ENCODE measurements at places on chromosomes 4 and X.

DNA sequence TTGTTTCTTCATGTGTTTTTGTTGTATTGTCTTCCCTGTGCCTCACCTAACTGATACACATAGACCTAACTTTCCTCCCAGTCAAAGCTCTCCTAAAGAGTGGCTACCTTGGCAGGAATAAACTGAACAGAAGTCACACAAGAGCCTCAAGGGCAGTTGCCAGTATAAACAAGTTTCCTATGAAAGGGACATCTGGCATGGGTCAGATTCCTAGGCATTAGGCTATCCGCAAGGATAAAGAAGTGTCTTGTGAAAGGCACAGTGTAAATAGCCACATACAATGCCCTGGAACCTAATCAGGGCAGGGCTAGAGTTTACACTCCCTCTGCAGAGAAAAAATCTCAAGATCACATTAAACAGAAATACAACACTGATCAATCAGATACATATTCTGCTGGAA, 220.8 kb downstream of the SPANXN3 start:
- peak; percentile 66 for DNase-seq

DNA sequence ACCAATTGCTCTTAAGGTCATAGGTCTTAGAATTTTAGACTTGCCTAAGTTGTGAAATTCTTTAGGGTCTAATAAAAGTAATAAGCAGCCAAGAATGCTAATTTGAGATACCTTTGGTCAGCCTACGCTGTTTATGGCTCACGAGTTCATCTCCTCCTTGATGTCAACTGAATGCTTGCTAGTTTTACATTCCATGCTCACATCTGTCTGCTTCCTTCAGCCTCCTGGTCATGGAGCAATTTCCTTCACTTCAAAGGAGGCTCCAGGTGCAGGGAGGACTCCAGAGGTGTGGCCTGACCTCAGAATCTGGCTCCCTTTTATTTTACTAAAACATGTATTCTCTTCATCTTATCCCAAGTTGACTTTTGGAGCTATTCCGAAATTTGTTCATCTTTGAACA, 23.3 kb upstream of the LNX1 start:
- peak; percentile 25 for DNase-seq

- DNase-seq, result peak; percentile 9
Measured at GRCh38 chr4:23235628-23236390, 543.1 kb downstream of the GBA3 start.

- DNase-seq, result no peak
Measured at GRCh38 chr4:156718226-156718625, 253.4 kb downstream of the PDGFC start.

DNA sequence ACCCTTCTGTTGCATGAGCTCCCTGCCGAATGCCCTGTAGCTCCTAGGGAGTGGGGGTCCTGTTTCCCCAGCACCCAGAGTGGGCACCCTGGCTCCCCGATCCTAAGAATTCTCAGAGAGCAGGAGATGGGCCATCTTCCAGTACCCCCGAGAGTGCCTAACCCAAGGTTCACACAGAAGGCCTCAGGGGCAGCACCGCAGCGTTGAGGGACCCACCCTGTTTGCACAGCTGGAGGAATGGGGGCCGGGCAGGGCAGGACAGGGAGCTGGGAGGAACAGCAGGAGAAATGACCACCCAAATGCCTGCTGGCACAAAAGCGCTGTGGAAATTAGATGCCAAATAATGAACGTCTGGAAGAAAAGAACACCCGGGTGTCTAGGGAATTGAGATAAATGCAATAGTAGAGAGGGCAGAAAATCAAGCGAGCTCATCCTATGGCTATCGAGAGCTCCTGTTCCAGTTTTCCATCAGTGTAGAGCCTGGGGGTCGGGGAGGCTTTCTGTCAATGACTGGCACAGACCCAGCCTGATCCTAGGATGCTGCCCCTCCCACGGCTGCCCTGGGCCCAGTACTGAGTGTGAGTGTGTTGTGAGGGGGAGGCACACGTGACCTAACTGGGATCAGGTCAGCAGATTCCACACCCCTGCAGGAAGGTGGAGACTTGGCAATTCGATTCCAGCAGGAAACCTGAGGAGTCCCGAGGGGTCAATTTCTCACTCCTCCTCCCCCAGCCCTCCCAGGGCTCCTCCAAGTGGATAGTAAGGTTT, 25.7 kb downstream of the SEPTIN6 start:
- no peak for DNase-seq

DNA sequence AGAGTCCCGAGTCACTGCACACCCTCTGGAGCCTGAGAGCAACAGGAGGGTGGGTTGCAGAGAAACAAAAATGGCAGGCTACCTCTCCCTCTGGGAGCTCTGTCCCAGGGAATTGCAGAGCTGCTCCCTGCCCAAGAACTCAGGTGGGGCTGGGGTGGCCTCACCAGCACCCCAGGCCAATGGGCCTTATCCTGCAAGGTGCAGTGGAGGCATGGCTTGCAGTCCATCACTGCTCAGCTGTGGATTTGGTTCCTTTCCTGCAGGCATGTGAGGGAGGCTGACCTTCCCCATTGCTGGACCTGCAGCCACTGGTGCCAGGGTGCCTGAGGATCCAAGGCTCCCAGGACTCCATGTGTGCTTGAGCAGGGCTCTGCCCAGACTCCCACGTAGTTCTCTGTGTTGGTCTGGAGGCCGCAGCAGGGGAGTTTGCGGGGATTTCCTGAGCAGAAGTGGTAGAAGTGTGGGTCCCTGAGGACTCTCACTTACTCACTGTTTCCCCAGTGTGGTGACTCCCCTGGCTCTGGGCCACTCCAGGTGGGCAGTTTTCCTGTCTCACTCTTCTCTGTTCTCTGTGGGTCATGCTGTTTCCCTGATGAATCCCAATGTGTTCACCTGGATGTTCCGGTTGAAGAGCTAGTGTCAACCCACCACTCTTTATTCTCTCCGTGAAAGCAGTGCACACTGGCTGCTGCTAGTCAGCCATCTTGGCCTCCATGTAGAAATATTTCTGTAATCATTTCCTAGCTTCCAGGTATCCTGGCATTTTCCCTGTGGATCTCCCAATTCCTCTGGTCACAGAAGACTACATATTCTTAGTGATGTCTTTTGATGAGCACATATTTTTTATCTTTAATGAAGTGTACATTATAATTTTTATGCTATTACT, 82.3 kb downstream of the ARHGAP24 start:
- no peak for DNase-seq

- DNase-seq, result peak; percentile 75
Measured at GRCh38 chrX:88940904-88941303, 193.9 kb downstream of the CPXCR1 start.

DNA sequence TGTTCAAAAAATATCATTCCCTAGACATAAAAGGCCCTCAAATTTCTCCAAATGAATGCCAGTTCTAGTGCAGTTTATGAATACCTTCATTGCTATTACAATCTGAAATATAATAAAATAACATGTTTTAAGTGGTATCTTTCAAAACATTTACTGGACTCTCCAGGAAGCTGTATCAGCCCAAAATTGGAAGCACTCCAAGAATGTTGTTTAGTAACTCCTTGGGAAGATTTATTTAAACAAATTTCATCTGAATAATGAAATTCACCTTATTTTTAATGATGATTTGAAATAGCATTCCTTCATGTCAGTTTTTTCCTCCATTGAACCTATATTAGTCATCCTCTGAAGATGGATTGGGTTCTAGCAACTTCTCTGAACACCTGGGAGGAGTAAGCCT, 217.2 kb upstream of the PCDH18 start:
- DNase-seq, result no peak

- DNase-seq, result no peak
Measured at GRCh38 chr4:114076899-114077570, 97.6 kb upstream of the ARSJ start.

- DNase-seq, result no peak
Measured at GRCh38 chr4:24174602-24175001, 284.8 kb upstream of the PPARGC1A start.

- no peak for DNase-seq
Measured at GRCh38 chr4:75679876-75680575, 6.8 kb upstream of the G3BP2 start.

Data from neural progenitor cell (in vitro differentiated cells).